Foreskin fibroblast (primary cell): ENCODE measurements at places on chromosomes 4 and X.

GRCh38 chr4:637536-638280 is 12.3 kb downstream of the PDE6B start:
- no peak for DNase-seq

GRCh38 chrX:12894074-12895030 is 12.1 kb upstream of the TLR8 start:
- peak; percentile 31 for DNase-seq

DNA sequence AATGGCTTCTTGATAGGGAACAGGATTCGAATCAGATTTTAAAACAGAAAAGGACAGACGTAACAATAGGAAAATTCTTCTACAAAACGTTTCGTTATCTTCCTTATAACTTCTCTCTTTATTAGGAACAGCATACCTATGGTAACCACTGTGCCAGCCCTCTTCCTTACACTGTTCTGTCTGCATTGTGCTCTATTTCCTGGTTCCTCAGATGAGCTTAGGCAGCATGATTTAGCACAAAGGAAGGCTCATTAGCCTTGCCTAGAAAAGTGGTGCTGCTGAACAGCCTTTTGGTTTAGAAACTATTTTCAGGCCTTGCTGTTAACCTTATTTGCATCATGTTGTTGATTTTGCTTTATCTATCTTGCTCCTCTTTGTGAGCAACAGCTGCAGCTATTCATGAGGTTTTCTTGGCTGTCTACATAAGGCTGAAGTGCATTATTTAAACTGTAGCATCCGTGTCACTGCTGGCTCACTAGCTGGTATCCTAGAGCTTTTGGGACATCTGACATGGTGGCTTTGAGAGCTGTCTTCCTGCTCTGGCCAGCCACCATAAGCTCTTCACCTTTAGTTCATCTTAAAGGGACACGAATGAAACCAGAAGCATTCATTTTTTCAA is 69.9 kb upstream of the NRK start:
- DNase-seq: no peak

GRCh38 chrX:48493890-48494364 is 14.9 kb upstream of the PORCN start:
- DNase-seq: no peak

GRCh38 chrX:87516717-87517121 is 883 bp upstream of the KLHL4 start:
- DNase-seq: no peak

- peak; percentile 81 for DNase-seq
Observed at GRCh38 chr4:177485528-177485927, 43.3 kb upstream of the AGA start.

DNA sequence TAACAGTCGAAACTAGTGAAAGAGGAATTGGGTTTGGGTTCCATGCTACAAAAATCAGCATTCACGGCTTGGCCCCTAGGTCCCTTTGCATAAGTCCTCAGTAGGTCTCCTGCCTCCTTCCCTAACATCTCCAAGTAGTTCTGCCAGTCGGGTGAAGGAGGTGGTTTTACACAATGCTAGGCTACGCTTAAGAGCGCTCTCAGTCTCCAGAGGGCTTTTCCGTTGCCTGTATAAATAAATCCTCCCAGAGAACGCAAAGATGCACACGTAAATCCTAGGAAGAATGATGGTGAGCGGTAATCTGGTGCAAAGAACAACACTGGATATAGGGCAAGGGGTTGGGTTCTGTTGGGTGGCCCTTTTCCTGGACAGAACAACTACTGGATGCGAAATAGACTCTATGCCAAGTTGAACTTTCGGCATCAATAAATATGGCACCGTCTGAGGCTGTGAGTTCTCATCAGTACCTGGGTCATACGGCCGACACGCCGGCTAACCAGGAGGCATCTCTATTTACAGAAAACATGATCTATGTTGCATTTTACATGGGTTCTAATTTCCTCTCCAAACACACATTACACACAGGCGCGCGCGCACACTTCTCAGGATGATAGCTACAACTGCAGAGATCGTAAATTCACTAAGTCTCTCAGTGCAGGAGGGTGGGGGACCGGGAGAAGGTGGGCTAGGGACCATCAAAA is 1.3 kb downstream of the CAMK2D start:
- DNase-seq: peak; percentile 44
